ENCODE measurements at places on chromosomes 16 and 17.

- no peak for DNase-seq
Measured at GRCh38 chr17:2018716-2019510, 6.2 kb downstream of the RTN4RL1 start.

GRCh38 chr17:18122990-18123753 lies 14.6 kb downstream of the MYO15A start:
- no peak for DNase-seq

DNA sequence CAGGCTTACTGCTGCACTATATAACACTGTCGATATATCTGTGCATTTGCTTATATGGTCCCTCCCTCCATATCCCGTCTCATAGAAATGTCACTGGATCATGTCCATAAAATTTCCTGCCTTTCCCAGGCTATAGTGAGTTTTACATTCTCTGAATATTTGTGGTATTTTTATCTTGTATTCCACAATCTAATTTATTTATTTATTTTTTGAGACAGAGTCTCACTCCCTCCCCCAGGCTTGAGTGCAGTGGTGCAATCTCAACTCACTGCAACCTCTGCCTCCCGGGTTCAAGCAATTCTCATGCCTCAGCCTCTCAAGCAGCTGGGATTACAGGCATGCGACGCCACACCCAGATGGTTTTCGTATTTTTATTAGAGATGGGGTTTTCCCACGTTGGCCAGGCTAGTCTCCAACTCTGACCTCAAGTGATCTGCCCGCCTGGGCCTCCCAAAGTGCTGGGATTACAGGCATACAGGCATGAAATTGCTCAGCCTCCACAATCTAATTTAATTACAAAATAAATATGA lies 12.9 kb downstream of the TRIM37 start:
- DNase-seq: peak; percentile 90

DNA sequence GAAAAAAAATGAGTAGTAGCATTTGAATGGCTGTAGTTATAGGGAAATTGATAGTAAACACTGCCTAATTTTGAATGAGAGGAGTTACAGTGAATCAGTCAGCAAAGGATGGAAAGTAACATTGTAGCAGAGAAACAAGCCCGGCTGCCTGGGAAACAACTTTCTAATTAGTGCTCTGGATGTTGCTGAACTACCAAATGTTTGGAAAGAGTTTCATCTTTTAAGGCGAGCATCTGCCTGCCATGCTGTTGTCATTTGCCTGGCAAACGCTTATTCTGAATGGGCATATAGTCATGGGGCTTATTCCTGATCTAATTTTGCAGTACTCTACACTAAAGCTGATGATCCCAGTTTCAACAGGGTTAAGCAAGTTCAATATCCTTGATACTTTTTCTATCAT lies 138.6 kb downstream of the CDH11 start:
- DNase-seq: no peak

DNA sequence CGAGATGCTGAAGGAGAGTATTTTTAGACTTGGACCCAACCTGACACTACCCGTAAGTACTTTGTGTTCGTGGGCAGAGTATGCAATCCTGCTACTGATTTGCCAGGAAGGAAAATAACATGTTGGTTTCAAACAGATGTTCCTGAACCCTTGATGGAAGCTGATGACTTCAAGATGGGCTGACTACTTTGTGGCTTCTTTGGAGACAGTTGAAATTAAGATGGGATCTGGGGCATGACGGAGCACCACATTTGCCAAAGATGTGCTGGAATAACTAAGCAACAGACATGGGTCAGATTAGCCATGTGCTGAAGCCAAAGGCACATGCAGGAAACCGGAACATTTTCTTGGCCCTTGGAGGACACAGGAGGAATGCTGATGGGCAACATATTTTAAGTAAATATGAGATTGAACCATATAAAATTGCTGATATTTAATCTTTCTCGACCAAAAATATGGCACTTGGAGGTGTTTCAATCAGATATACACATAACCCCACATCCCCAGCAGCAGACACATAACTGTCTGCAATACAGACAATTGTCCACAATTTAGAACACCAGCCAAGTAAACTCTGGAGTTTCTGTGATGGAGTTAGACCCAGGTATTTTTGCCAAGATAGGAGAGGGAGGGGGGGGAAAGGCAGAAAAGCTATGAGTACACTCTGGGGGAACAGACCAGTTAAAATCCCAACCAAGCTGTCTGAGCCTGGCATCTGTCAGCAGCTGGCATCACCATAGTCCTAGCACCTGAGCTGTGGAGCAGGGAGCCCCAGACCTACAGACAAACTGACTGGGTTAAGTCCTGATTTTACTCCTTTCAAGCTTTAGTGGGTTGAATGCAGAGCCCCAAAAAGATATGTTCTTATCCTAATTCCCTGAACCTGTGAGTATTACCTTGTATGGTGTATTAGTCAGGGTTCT lies 329.4 kb upstream of the CDH5 start:
- DNase-seq: no peak

DNA sequence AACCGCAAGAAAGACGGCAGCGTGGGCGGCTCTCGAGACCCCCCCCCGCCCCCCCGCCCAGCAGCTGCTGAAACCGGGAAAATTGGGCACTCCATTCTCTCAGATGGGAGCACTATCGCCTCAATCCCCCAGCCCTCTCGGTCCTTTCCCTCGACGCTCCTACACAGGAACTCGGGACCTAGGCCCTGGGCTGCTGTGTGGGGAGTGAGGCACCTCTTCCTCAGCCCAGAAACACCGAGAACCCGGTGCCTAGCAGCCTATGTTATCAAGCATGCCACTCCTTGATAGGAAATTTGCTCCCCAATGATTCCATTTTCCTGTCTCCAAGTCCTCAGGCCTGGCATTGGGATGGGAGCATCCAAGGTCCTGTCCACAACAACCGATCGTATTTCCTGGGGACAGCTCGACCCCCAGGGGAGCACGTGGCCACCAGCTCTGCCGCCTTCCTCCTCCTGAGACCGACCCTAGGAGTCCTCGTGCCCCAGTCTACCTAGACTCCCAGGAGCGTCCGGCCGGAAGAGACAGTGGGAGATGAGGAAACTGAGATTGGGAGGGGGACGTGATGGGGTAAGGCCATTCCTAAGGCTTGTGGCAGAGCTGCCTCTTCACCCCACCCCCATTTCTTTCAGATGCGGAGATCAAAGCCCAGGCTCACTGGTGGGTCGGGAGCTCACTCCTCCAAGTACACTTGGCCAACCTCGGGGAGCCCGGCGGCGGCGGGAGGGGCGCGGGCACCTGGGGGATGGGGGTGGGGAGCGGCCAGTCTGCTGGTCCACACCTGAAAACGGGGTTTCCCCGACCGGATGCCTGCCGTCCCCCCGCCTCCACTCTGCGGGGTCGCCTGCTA lies 17.5 kb upstream of the CBX8 start:
- no peak for DNase-seq

GRCh38 chr16:88724855-88725555 lies 18.7 kb downstream of the CTU2 start:
- no peak for DNase-seq

- DNase-seq: peak; percentile 46
Measured at GRCh38 chr16:69386596-69386995, 789 bp upstream of the TERF2 start.

DNA sequence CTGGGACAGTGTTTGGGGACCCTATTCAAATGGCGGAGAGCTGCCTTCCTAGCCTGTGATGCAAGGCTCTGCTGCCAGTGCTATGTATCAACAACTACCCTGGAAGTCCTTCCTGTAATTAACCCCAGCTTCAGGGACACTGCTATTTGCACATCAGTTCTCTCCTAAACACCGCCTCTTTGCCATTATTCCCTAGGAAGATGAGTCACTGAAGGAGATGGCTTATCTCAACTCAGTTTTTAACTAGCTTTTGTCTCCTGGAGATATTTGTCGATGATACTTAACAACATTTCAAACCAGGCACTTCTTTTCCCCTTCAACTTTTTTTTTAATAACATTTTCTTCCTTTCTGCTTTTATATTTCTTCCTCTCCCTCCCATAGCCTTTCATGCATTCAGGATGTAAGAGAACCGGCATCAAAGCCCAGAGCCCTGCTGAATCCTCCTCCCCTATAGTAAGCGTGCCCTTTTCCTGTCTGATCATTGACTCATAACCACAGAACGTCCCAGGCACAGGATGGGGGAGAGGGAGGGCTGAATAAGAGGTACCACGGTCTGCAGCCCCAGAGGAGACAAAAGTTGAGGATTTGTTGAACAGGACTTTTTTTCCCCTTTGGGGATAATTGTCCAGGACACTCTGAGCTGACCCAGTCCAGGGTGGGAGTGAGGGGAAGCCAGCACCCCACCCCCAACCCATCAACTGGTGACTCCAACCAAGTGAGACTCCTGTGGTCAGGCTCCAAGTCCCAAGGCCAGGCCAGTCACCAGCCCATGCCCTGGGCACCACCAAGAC lies 387.8 kb upstream of the SALL1 start:
- DNase-seq: peak; percentile 90

- peak; percentile 79 for DNase-seq
Measured at GRCh38 chr17:4808378-4808767, 1.4 kb downstream of the PLD2 start.

GRCh38 chr16:82177555-82177954 lies 7.5 kb upstream of the MPHOSPH6 start:
- no peak for DNase-seq

GRCh38 chr17:77345260-77345910 lies 204.6 kb downstream of the SEC14L1 start:
- no peak for DNase-seq

- DNase-seq: no peak
Measured at GRCh38 chr16:14338236-14338635, 267.1 kb downstream of the MRTFB start.

- no peak for DNase-seq
Measured at GRCh38 chr16:64132759-64133361, 989.0 kb downstream of the CDH11 start.

GRCh38 chr16:8957063-8957397 lies 6.7 kb downstream of the USP7 start:
- no peak for DNase-seq

GRCh38 chr17:81245024-81245664 lies 6.0 kb downstream of the NDUFAF8 start:
- DNase-seq: peak; percentile 47

DNA sequence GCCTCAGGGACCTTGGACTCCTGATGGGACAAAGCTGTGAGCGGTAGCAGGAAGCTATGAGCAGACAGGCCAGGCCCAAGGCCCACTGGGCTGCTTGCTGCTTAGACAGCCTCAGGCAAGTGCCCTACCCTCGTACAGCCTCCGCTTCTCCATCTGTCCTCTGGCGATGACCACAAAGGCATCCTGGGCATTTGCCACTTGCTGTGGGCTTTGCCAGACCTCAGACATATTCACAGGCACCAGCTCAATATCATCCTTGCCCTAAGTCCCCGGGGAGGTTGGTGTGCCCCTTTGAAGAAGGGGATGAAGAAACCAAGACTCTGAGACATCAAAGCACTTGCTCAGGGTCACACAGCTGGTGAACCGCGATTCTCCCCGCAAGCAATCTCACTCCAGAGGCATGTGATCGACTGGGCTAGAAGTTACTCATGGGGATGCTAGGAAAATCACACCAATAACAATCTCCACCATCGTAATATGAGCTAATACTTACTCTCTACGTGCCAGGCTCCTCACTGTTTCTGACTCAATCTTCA lies 21.7 kb downstream of the PPL start:
- peak; percentile 82 for DNase-seq

DNA sequence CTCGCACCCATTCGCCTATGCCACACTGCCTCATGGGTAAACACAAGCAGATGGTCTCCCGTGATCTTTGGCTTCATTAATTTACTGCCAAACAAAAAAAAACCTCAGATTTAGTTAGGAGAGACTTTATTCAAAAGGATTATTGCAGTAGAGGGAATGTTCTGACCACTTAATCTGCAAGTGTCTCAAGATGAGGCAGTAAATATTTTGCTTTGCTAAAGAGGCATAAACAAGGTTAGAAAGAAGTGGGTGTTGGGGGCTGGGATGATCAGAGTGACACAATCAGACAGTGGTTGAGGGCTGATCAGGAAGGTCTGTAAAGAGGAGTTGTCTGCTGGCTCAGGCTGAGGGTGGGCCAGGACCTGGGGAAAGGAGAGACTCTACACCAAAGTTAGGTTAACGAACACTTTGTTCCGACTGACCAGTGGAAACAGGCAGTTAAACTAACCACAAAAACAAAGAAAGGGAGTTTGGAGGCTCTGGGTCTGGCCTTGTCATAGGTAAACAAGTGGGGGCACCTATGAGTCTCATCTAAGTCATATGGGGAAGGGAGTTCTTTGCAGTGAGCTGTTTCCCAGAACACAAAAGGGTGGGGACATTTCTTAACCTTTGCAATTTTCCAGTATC lies 28.5 kb downstream of the HSD17B2 start:
- DNase-seq: no peak

DNA sequence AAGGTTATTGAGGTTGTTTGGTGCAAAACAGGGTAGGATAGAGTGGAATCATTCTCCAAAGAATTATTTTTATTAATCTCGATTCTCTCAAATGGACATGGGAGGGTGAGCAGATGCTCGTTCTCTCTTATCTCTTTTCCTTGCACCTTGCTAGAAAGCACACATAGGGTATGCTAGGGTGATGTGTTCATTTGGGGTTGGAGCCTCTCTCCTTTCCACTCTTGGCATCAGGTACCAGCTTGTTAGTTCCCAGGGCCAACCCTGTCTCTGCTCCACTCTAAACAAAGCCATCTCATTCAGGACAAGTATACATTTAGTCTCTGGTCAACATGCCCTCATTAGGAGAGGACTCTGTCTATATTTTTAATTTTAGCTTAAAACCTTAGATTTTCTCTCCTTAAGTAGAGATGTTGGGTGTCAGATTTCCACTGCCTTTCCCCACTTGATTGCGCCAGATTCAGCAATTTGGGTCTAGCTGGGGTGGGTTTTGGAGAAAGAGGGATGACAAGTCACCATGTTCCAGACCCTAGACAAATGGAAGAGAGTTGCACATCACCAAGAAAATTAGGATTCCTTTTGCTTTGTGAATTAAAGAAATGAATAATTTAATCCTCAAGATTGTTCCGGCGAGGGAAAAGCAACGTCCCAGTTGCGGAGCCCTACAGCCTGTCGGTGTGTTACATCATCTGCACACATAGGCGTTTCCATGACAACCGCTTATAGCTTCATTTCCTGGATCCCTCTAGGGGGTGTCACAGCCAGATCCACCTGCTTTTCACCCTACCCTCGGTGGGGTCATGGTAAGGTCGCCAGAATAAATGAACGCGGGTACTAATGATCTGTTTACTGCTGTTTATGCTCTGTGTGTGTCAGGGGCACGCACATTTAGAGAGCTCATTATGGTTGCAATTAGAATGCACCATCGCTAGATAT lies 41.6 kb downstream of the SNX11 start:
- DNase-seq: no peak

GRCh38 chr17:5003214-5003867 lies 5.6 kb downstream of the KIF1C start:
- DNase-seq: no peak

Data from astrocyte of the hippocampus (primary cell).